ENCODE measurements at places on chromosomes 1 and 21. TPM values are rescaled to one million over a fixed set of nuclear protein-coding genes. Genes with fewer than 3 reads are reported as not detected.

DNA sequence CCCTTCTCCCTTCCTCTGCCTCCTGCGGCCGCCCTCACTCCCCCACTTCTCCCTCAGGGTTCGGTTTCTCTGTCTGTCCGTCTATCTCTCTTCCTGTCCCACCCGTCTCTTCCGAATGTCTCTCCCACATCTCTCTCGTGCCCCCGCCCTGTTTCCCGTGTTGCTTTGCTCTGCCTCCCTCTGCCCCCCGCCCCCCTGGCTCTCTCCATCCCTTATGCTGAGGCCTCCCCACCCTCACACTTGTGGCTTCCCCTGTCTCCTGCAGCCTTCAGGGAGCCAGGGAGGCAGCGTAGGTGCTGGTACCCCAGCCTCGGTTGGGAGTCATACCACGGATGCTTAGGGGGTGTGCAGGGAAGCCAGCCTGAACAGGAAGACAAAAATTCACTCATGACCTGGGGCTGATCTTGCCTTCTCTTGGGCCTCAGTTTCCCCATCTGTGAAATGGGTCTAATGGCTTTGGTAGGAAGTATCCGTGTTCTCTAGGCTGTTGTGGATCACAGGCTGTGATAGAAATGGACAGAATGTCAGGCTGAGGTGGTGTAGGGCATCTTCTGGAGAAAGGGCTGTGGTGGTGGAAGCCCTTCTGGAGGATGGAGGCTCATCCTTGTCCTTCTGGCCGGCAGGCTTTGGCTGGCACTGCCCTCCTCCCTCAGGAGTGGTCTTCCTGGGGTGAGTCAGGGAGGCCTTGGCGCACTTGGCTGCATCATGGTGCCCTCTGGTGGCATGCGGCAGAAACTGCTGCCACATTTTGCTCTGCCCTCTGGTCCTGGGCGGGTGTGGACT lies 55.5 kb downstream of the FOXO6 start:
- no peak overlapping the region for H3K4me3 ChIP-seq
- H3K4me1 ChIP-seq: peaks cover 22% of the 10 kb centered on the region
- peaks cover 4% of the 10 kb centered on the region for H3K27me3 ChIP-seq
- no peaks in the 10 kb centered on the region for H3K36me3 ChIP-seq
- H3K27ac ChIP-seq: no peak overlapping the region
- peak; percentile 61 for DNase-seq

DNA sequence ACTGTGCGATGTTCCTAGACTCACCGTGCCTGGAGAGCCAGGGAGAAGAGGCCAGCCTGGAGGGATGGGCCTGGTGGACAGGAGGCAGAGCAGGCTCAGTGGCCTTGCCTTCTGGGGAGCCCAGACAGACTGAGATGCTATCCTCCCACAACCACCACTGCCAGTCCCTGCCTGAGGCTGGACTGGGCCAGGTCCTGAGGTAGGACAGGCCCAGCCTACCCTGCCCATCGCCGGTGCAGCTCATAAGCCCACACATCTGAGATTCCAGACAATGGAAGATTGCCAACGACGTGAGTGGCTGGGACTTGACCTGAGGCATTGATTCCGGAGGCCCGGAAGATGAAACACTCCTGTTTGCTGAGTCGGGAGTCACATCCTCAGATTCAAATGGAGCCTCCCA lies 5.8 kb downstream of the CLEC20A start:
- no peak for DNase-seq
- H3K4me1 ChIP-seq: peaks cover 20% of the 10 kb centered on the region
- no peak overlapping the region for H3K4me3 ChIP-seq
- no peak overlapping the region for H3K27ac ChIP-seq

- no peak for DNase-seq
- H3K4me3 ChIP-seq: no peak overlapping the region
- no peaks in the 10 kb centered on the region for H3K36me3 ChIP-seq
Observed at GRCh38 chr21:26118938-26119540, 51.5 kb downstream of the APP start.

Gene EPHB2
- total RNA-seq: 2.0 TPM

- no peaks in the 10 kb centered on the region for H3K36me3 ChIP-seq
- no peak overlapping the region for H3K27ac ChIP-seq
- peaks cover 11% of the 10 kb centered on the region for H3K4me1 ChIP-seq
- H3K27me3 ChIP-seq: no peaks in the 10 kb centered on the region
Observed at GRCh38 chr1:81125672-81126071, 675.1 kb upstream of the ADGRL2 start.

Gene LRRC42
- total RNA-seq: 12.9 TPM

DNA sequence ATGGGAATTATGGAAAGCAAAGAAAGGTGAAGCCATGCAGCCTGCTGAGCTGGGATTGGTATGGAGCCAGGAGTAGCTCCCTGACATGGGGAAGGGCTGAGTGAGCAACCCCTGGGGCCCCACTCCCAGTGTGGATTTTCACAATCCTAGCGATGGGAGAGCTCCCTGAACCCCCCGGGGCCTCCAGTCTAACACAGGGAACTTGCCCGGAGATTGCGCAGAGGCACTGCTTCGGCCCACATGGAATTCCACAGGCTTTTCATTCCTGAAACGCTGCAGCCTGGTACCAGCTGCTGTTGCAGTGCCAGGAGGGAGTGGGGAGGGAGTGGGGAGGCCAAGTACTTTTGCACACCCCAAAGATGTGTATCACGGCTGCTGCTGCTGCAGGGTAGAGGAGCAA lies 110.4 kb upstream of the C21orf91 start:
- H3K27ac ChIP-seq: no peak overlapping the region
- DNase-seq: no peak
- no peaks in the 10 kb centered on the region for H3K4me1 ChIP-seq
- no peaks in the 10 kb centered on the region for H3K36me3 ChIP-seq
- no peaks in the 10 kb centered on the region for H3K27me3 ChIP-seq
- no peak overlapping the region for H3K4me3 ChIP-seq

DNA sequence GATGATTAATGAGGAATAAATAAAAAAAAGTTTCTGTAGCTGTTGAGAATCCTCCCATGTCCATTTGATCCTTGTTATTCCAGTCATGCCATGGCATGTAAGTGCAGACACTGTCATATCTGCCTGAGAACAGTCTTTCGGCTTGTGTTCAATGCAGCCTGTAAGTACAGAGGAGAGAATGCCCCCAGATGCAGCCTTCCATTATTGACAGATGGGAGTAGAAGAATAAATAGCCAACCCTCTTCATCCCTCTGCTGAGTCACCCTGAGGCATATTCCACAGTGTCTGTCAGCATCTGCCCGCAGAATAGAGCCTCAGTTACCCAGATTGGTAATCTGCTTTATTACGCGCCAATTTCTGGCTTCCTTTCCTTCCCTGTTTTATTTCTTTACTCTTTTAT lies 139.4 kb downstream of the LRRC7 start:
- H3K27me3 ChIP-seq: no peaks in the 10 kb centered on the region
- no peaks in the 10 kb centered on the region for H3K36me3 ChIP-seq
- no peak for DNase-seq
- no peak overlapping the region for H3K27ac ChIP-seq
- peaks cover 21% of the 10 kb centered on the region for H3K4me1 ChIP-seq
- no peak overlapping the region for H3K4me3 ChIP-seq

Gene ST6GALNAC3
- total RNA-seq: 4.5 TPM

Gene KLHDC9
- total RNA-seq: 9.1 TPM

- H3K4me1 ChIP-seq: peaks cover 88% of the 10 kb centered on the region
- no peaks in the 10 kb centered on the region for H3K27me3 ChIP-seq
- H3K4me3 ChIP-seq: no peak overlapping the region
- no peak for DNase-seq
Observed at GRCh38 chr1:164644774-164645644, 86.0 kb downstream of the PBX1 start.

- no peak for DNase-seq
- no peaks in the 10 kb centered on the region for H3K36me3 ChIP-seq
- H3K27me3 ChIP-seq: peaks cover 55% of the 10 kb centered on the region
- H3K27ac ChIP-seq: no peak overlapping the region
- no peak overlapping the region for H3K4me3 ChIP-seq
- no peaks in the 10 kb centered on the region for H3K4me1 ChIP-seq
Observed at GRCh38 chr1:39779137-39779536, 8.0 kb upstream of the OXCT2 start.

- peak; percentile 20 for DNase-seq
- H3K27ac ChIP-seq: peak overlapping the region; percentile 83
- H3K4me3 ChIP-seq: peak overlapping the region; percentile 81
- H3K4me1 ChIP-seq: peaks cover 30% of the 10 kb centered on the region
- H3K36me3 ChIP-seq: no peaks in the 10 kb centered on the region
Observed at GRCh38 chr1:231039161-231040018, 664 bp downstream of the FAM89A start.

DNA sequence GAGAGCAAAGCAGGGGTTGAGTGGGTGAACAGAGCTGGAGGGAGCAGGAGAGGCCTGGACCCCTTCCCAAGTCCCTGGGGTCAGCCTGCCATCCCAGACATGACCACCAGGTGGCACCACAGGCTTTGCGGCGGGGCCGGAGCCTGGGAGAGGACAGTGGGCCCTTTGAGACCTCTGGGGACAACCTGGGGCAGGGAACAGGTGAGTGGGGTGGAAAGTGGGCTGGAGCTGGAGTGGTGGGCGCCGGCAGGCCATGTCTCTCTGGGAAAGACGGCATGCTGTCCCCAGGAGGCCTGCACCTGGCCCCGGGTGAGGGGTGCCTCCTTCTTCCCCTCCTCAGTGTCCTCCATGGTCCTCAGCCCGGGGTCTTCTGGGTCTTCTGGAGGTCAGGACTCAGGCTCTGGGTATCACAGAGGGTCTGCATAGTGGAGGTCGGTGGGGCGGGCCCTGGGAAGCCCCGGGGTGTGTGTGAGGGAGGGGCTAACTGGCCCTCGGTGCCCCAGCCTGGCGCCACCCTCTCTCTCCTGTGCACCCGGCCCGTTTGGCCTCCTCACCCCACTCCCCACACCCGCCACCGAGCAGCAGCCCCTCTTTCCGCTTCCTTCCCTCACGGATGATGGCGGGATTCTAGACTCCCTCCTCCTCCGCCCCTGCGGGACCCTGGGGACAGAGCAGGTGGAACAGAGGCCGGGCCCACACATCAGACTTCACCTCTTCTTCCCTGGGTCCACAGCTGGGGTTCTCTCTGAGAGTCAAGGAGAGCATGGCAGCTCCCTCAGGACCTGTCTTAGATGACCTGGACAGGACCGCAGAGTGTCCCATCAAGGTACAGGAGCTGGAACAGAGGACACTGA lies 28.5 kb upstream of the PKP1 start:
- peaks cover 6% of the 10 kb centered on the region for H3K4me1 ChIP-seq
- no peak overlapping the region for H3K4me3 ChIP-seq
- DNase-seq: peak; percentile 56
- no peaks in the 10 kb centered on the region for H3K36me3 ChIP-seq
- no peak overlapping the region for H3K27ac ChIP-seq
- H3K27me3 ChIP-seq: peaks cover 23% of the 10 kb centered on the region

DNA sequence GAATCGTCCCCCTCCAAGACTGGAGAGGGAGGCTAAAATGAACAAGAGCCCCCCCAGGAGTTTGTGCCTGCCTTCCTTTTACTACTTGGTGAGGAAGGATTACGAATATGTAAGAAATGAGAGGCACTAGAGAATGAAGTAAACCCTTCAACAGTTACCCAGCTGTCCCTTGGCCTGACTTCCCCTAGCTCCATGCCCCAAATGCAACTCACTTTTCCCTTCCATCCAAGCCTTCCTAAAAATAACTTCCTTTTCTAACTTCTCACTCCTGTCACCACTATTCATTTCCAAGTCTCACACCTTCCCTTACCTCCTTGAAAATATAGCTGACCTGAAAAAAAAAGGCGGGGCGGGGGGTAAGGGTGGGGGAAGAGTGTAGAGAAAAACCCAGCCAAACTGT lies 96.6 kb upstream of the HNRNPU start:
- H3K4me3 ChIP-seq: no peak overlapping the region
- H3K27ac ChIP-seq: peak overlapping the region; percentile 7
- H3K36me3 ChIP-seq: no peaks in the 10 kb centered on the region
- no peak for DNase-seq

GRCh38 chr21:45330075-45330781 lies 42.5 kb upstream of the POFUT2 start:
- no peak overlapping the region for H3K4me3 ChIP-seq
- H3K4me1 ChIP-seq: peaks cover 5% of the 10 kb centered on the region
- H3K27me3 ChIP-seq: no peaks in the 10 kb centered on the region

GRCh38 chr1:87451229-87451920 lies 122.7 kb downstream of the LMO4 start:
- DNase-seq: no peak
- H3K4me3 ChIP-seq: no peak overlapping the region
- H3K4me1 ChIP-seq: peaks cover 16% of the 10 kb centered on the region

- H3K27me3 ChIP-seq: no peaks in the 10 kb centered on the region
- DNase-seq: no peak
- H3K27ac ChIP-seq: no peak overlapping the region
- peaks cover 85% of the 10 kb centered on the region for H3K36me3 ChIP-seq
Observed at GRCh38 chr1:111707906-111708305, 31.3 kb downstream of the INKA2 start.

- no peak overlapping the region for H3K4me3 ChIP-seq
- H3K4me1 ChIP-seq: peaks cover 16% of the 10 kb centered on the region
- no peak overlapping the region for H3K27ac ChIP-seq
- peaks cover 16% of the 10 kb centered on the region for H3K36me3 ChIP-seq
- H3K27me3 ChIP-seq: no peaks in the 10 kb centered on the region
Observed at GRCh38 chr1:220810963-220811362, 24.2 kb downstream of the MTARC1 start.

DNA sequence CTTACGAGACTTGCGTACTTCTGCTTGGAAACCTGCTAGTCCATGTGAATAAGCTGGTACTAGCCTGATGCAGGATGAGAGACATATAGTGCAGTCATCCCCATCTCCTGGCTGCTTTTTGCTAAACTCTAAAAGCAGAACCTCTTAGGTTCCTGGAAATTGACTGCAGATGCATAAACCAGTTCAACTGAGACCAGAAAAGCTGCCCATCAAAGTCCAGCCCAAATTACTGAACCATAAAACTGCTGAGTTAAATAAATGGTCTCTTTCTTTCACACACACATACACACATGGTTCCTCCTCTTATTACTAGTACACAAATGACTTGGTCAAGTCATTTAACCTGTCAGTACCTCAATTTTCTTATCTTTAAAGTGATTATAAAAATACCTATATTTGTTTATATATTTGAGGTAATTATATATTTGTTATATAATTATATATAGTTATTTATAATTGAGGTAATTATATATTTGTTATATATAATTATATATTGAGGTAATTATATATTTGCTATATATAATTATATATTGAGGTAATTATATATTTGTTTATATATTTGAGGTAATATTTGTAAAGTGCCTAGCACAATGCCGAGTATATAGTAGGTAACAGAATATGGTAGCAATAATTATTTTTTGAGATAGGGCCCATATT lies 25.2 kb upstream of the RABGAP1L start:
- peaks cover 3% of the 10 kb centered on the region for H3K4me1 ChIP-seq
- no peak overlapping the region for H3K4me3 ChIP-seq
- H3K27me3 ChIP-seq: no peaks in the 10 kb centered on the region
- no peak for DNase-seq
- H3K36me3 ChIP-seq: no peaks in the 10 kb centered on the region
- no peak overlapping the region for H3K27ac ChIP-seq

GRCh38 chr1:225460021-225460736 lies 32.3 kb upstream of the LBR start:
- H3K4me1 ChIP-seq: peaks cover 34% of the 10 kb centered on the region
- H3K27ac ChIP-seq: no peak overlapping the region
- H3K4me3 ChIP-seq: no peak overlapping the region
- no peaks in the 10 kb centered on the region for H3K27me3 ChIP-seq
- H3K36me3 ChIP-seq: no peaks in the 10 kb centered on the region
- DNase-seq: no peak

All from left ventricle myocardium inferior (tissue), 1 donor.